HCEC 1CT (cell line): ENCODE measurements at places on chromosomes 1 and 21.

GRCh38 chr1:2541619-2542245 is 11.7 kb upstream of the HES5 start:
- no peak for DNase-seq

DNA sequence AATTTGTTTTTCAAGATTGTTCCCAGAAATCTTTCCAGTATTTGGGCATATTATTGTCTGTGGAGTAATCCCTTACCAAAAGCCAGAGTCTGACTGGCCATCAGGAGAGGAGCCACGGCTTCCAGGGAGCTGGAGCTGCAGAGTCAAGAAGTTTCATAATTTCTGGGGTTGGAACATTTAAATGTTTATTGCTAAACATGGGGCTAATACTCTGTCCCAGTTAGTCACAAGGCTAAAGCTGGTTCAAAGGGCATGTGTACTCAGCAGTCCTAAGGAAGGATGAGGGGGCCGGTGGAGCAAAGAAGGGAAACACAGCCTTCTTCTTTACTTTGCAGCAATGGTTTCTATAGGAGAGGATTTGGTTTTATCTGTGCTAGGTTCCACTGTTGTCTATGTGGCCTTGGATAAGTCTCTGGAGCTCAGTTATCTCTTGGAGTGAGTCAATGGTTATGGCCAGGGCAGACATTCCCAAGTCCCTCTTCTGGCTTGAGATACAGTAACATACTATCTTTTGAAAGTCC is 9.5 kb downstream of the DENND2D start:
- peak; percentile 73 for DNase-seq

- peak; percentile 73 for DNase-seq
Measured at GRCh38 chr1:184060316-184060715, 8.8 kb downstream of the TSEN15 start.

GRCh38 chr1:117089996-117090395 is 29.9 kb downstream of the TTF2 start:
- no peak for DNase-seq

- peak; percentile 12 for DNase-seq
Measured at GRCh38 chr21:17925899-17926298, 106.7 kb upstream of the C21orf91 start.

DNA sequence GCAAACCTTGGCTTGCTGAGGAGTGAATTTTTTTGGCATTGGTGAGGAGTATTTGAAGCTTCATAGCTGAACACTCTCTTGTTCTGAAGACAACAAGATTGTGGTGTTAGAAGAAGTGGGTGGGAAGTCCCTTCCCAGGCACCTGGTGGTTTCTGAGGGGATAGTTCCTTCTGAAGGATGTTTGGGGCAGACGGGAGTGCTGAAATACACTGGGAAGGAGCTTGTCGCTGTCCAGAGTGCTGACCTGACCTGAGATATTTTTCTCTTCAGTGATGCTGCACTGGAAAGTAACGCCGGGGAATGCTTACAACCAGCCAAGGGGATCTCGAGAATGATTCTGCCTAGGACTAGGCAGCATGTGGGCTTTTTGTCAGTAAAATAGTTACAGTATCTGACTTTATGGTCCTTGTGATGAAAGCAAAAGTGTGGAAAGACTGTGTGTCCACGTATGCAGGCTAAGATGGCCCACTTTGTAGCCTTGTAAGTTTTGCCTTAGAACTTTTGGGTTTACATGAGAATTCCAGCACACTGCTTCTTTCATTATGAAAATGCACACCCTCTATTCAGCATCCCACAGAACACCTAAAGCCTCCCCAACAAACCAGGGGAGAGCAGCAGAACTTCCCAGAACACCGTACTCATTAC is 33.1 kb upstream of the NFASC start:
- DNase-seq: peak; percentile 39

- no peak for DNase-seq
Measured at GRCh38 chr1:219650880-219651279, 38.0 kb upstream of the ZC3H11B start.

- no peak for DNase-seq
Measured at GRCh38 chr1:30373471-30374399, 349.6 kb downstream of the MATN1 start.

DNA sequence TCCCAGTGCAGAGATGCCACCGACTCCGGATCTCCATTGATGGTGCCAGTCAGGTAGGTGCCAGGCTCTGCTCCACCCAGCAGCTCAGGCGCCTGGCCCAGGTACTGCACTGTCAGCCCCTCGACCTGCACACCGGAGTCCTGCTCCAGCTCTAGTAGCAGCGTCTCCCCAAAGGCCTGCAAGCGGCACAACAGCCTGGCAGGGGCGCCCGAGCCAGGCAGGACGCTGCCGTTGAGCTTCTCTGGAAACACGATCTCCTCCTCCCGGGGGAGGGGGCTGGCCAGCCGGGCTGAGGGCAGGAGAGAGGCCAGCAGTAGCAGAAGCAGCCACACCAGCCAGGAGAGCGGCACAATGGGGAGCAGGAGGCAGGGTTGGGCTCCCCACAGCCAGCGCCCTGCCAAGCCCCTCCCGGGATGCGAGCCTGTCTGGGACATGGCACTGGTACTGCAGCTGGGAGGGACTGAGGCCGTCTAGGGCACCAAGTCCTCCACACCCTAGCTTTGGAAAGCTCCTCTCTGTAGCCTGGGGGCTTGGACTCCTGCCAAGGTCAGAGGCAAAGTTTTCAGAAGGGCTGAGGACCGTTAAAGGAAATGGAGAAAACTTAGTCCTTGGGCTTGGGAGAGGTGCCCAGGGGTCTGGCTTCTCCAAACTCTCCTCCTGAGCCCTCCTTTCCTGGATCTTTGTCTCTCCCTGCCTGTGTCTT is 509 bp downstream of the ADAMTS4 start:
- no peak for DNase-seq

DNA sequence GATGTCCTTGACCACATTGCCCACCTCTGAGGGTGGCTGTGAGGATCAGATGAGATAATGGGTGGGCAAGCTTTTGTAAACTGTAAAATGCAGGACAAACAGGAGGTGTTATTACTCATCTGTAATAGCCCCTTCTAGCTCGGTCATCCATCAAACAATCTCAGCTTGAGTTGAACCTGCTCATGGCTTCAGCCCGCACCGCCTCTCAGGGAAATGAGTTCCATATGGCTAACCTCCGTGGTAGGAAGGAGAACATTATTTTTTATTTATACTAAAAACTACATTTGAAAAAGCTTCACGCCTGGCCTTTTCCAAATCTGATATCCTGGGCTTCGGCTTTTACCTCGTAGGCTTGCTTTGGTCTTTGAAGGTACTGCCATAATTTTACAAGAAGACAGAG is 116.2 kb upstream of the USP24 start:
- no peak for DNase-seq

- DNase-seq: no peak
Measured at GRCh38 chr1:163442895-163443294, 121.1 kb downstream of the NUF2 start.

DNA sequence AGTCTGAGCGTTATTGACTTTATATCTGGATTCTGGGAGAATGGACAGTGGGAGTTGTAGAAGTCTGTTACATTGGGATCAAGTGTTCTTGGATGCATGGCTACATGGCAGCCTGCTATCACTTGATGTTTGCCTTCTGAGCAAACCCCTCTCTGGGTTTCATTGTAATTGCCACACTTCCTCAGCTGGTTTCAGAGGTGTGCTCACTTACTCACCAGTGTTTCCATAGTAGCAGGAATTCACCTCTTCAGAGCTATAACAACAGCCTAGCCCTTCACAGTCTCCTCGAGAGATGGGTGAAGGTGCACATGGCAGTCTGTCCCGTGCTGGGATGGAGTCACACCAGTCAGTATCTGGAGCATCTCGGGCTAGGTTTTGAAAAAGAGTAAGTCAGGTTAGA is 2.6 kb downstream of the ZP4 start:
- DNase-seq: no peak

DNA sequence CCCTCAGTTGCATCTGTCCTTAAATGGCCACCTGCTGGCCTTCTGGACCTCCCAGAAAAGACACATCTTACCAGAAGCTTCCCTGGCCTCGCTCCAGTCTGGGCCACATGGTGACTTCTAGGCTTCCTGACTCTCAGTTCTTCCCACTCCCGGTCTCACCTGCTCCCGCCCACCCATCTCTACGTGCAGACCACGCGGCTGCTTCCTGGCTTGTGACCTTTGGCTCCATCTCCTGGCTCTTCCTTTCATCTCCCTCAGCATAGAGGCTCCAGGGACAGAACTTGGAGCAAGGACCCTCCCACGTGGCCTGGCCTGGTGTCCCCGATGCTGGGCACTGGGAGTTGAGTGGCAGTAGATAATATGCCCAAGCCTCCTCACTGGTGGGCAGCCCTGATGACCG is 124.9 kb upstream of the IRF2BP2 start:
- no peak for DNase-seq

DNA sequence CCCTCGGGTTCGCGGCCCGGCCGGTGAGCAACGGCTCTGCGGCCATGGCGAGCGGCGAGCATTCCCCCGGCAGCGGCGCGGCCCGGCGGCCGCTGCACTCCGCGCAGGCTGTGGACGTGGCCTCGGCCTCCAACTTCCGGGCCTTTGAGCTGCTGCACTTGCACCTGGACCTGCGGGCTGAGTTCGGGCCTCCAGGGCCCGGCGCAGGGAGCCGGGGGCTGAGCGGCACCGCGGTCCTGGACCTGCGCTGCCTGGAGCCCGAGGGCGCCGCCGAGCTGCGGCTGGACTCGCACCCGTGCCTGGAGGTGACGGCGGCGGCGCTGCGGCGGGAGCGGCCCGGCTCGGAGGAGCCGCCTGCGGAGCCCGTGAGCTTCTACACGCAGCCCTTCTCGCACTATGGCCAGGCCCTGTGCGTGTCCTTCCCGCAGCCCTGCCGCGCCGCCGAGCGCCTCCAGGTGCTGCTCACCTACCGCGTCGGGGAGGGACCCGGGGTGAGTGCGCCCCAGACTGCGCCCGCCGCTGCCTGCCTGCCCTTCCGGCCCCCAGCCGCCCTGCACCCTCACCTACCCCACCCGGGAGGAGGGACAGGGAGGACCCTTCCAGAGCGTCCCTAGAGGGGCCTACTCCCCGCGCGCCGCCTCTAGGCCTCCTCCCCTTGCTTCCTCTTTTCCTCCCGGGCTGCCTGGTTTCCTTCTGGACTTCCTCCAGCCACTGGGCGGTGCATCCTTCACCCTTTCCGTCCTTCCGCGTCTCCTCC is at the start of gene RNPEP:
TSS of gene RNPEP (plus strand) at position 26 of the 757 bp plus-strand sequence. CDS start at position 45, 19 bp downstream.
- peak; percentile 84 for DNase-seq

DNA sequence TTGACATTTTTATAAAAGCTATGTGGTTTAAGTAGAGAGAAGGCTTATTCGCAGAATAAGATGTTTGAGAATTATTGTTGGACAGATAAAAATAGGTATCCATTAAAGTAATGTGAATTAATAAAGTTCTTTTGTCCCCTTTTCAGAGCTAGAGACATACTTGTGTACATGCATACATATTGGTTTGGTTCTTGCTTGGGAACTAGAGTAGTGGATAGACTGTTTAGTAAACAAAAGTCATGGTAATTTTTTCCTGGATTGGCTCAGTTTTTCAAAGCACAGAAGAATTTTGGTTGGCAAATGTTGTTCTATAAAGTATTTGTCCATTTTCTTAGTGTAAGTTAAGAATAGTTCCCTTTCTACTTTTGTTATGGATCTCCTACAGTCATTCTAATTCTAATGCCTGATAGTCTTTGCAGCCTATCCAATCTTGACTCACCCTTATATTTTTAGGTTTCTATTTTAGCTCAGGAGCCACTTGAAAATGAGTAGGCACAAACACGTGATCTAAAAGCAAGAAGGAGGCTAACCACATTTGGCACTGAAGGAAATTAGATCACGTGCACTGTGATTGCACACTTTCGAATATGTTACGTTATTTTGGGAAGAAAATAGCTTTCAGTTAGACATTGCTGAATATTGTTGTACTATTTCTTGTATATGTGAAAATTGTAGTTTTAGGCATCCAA is 47.0 kb downstream of the RABGAP1L start:
- no peak for DNase-seq

DNA sequence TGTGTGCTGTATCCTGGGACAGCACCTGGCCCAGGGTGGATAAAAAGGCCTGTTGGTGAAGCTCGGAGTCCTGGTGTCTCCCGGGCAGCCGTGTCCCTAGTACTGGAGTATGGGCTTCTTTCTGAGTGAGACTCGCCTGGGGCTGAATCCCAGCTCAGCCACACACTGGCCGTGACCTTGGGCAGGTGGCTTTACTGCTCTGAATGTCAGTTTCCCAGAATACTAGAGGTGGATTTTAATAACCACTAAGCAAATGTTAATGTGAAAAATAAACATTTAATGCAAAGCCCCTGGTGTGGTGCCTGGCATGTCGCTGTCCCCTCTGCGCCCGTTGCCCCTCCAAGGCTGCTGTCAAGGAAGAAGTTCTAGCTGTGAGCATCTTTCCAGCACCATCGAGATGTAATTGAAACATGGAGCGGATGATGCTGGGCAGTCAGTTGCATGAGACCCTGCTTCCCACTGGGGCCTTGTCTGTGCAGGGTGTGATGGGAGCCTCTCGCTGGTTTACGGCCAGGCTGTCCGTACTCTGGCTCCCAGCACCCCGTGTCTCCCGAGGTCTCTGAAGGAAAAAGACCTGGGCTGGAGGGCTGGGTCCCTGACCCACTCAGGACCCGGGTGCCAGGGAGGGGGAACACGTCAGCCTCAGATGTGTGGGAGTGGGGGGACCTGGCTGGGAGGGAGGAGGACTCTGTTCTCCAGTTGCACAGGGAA is 527.8 kb downstream of the MATN1 start:
- DNase-seq: no peak

DNA sequence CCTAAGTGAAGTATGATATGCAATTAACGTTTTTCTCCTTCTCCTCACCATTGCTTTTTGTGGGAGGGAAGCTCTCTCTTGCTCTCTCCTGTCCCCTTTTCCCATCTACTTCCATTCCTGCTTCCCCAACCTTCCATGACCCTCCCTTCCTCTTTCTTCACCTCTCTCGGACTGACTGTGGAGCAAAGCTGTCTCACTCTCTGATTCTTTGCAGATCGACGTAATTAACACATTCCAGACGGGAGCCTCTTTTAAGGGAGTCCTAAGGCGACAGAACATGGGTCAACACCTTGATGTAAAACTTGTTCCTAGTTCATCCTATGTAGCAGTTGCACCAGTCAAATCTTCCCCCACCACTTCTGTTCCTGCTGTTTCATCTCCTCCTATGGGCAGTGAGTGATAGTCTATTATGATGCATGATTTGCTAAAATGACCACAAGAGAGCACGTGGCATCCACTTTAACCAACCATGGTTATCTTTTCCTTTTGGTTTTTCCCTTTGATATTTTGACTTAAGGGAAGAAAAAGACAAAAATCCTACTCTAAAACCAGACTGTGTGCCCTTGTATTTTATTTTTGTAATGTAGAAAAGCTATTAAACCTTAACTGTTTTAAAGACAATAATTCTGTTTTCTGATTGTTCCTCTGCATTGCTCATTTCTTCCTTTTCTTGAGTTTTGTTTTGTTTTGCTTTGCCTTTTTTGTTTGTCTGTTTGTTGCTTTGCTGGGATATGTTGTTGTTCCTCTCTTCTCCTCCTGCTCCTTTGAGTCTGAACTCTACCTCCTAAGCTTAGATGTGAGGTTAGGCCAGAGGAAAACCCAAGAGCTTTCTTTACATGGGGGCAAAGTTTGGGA is 31.7 kb upstream of the LAX1 start:
- no peak for DNase-seq

GRCh38 chr1:61851849-61852669 is 109.8 kb downstream of the PATJ start:
- DNase-seq: peak; percentile 57

GRCh38 chr1:178267646-178268094 is 173.8 kb downstream of the RASAL2 start:
- DNase-seq: peak; percentile 65
